NCI-H446 treated with DMSO at 0.1 percent for 48 hours (cell line): ENCODE measurements at places on chromosomes 16 and 17.

DNA sequence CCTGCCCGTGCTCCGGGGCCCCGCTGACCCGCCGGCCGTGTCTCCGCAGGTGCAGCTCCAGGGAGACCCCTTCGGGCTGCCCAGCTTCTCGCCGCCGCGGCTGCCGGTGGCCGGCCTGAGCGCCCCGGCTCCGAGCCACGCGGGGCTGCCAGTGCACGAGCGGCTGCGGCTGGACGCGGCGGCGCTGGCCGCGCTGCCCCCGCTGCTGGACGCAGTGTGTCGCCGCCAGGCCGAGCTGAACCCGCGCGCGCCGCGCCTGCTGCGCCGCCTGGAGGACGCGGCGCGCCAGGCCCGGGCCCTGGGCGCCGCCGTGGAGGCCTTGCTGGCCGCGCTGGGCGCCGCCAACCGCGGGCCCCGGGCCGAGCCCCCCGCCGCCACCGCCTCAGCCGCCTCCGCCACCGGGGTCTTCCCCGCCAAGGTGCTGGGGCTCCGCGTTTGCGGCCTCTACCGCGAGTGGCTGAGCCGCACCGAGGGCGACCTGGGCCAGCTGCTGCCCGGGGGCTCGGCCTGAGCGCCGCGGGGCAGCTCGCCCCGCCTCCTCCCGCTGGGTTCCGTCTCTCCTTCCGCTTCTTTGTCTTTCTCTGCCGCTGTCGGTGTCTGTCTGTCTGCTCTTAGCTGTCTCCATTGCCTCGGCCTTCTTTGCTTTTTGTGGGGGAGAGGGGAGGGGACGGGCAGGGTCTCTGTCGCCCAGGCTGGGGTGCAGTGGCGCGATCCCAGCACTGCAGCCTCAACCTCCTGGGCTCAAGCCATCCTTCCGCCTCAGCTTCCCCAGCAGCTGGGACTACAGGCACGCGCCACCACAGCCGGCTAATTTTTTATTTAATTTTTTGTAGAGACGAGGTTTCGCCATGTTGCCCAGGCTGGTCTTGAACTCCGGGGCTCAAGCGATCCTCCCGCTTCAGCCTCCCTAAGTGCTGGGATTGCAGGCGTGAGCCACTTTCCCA lies 5.9 kb downstream of the CTF1 start:
- no peak for DNase-seq

GRCh38 chr16:4494746-4495490 lies 18.7 kb downstream of the HMOX2 start:
- DNase-seq = no peak

- no peak for DNase-seq
These were observed 7.3 kb upstream of the RCVRN start for GRCh38 chr17:9912121-9913099.

GRCh38 chr17:8162233-8162996 lies at the start of gene VAMP2:
VAMP2 (minus strand) TSS chr17:8162948; CDS start chr17:8162879, 69 bp downstream.
- no peak for DNase-seq

GRCh38 chr16:50244504-50245416 lies 21.6 kb upstream of the ADCY7 start:
- no peak for DNase-seq

DNA sequence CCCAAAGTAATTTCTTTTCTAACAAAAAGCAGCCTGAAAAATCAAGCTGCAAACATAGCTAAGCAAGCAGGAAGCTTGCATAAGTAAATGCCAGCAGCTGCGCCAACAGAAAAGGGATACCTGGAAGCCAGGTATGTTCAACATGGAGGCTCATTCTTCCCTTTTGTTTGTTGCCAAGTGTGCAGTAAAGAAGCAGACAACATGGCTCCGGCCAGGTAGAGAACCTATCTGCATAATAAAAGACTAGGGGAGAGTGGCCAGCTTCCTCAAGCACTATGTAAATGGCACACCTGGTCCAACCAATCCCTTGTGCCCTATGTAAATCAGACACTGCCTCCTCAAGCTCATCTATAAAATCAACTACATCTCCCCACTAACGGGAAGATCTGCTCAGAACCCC lies 1407.0 kb downstream of the CDH11 start:
- no peak for DNase-seq

GRCh38 chr16:76577003-76577402 lies 299.8 kb downstream of the CNTNAP4 start:
- no peak for DNase-seq

DNA sequence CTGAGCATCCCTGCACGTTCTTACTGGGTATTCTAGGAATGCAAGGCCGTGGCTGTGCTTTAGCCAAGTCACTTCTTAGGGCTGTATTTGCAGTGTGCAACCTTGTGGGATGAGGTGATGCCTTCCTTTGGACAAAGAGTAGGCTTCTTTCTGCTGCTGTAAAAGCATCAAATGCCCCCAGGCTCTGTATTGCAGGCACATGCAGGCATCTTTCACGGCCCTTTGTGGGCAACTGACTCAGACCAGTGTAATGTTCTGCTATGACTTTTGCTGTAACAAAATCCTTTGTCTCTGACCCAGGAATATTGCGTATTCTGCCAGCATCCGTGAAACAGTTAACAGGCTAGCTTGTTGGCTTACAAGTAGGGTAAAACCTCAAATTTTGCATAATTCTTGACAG lies 30.9 kb upstream of the GCSH start:
- DNase-seq = no peak

DNA sequence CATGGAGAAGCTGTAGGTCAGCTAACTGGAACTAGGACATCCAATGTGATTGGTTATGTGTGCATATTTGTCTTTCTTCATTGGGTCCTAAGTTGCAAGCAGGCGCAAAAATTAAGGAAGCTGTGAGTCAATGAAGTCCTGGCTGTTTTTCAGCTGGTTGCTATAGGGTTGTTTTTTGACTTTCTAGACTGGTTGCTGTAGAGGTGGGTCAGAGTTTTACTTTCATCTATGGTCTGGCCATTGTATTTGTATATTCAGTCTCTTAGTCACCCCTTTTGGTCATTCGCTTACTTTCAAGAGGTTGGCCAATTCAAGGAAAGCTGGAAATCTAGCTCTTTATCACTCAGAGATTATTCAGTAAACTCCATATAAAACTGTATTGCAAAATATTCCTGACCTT lies 62.0 kb upstream of the AMZ2 start:
- no peak for DNase-seq

DNA sequence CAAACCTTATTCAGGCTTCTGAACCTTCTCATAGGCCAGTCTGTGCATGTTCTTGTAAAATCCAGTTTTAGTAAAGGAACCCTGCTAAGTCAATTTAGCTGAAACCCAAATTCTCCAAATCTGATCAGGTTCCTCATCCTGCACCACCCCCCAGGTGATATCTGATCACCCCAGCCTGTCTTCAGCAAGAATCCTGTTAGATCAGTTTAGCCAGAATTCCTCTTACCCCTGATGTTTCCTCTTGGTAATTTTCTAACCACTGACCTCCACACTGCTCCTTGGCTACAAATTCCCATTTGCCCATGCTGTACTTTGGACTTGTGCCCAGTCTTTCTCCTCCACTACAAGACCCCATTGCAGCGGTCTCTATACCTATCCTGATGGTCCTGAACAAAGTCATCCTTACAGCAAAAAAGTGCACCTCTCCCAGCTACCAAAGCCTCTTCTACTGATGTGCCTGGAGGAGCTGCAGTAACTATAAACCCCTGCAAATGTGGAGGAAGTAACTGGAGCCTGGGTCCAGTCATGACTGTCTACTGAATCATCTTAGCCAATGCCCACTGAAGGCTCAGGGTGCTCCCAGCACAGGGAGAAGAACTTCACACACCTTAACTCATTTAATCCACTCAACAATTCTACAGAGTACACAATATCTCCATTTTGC lies 23.8 kb downstream of the TEX14 start:
- DNase-seq = no peak

GRCh38 chr16:89686520-89687091 lies at the start of gene CDK10:
CDK10 (plus strand) TSS chr16:89686689; CDS start chr16:89686711, 22 bp downstream.
- DNase-seq = peak; percentile 56

GRCh38 chr17:80901319-80901718 lies 90.3 kb upstream of the CHMP6 start:
- DNase-seq = no peak

DNA sequence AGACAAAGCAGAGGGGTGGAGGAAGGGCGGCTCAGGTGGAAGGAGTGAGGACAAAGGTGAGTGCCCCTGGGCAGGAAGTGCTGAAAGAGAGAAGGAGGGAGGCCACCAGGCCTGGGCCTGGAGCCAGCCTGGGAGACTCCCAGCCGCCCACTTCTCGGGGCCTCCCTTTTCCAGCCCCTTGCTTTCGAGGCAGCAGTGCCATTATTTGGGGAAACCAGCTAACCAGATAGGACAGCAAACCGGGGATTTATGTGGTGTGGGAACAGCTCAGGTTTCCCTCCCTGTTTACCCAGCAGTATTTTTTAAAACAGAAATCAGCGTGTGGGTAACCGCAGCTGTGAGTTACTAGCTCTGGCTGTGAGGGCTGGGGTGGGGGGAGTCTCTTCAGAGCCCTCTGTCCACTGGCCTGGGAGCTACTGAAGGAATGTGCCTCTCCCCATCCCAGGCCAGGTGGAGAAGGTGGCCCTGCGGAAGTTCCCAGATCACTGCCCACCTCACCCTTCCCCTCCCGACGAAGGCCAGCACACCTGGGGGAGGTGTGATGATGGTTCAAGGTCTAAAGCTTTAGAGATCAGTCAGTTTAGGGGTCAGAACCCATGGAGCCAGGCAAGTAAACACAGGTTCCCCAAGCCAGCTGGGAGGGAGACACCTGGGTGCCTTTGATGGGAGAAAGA lies 8.4 kb upstream of the MEOX1 start:
- no peak for DNase-seq

DNA sequence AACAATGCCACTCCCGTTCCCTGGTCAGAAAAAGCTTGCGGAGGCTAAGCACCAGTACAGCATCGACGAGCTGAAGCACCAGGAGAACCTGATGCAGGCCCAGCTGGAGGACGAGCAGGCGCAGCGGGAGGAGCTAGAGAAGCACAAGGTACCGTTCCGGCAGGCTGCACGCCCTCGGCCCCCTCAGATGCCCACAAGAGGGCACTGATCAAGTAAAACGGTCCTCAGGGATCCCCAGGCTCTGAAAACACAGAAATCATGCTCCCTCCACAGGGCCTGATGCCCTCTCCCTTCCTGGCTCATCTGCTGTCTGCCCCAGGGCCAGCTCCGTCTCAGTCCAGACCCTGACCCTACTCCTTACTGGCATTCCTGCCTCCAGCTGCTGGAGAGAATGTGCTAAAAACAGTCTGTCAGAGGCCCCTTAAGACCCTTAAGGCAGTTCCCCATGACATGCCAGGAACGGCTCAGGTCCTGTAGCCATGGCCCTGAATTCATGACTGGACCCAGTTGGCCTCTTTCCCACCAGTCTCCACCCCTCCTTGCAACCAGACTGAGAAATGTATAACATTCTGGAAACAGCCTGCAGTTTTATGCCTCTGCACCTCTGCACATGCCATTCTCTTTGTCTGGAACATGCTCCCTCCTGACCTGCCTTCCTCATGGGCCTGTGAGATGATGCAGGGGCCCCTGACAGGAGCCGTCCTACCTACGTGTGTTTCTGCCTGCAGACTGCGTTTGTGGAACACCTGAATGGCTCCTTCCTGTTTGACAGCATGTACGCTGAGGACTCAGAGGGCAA lies 21.8 kb downstream of the DRC3 start:
- no peak for DNase-seq

DNA sequence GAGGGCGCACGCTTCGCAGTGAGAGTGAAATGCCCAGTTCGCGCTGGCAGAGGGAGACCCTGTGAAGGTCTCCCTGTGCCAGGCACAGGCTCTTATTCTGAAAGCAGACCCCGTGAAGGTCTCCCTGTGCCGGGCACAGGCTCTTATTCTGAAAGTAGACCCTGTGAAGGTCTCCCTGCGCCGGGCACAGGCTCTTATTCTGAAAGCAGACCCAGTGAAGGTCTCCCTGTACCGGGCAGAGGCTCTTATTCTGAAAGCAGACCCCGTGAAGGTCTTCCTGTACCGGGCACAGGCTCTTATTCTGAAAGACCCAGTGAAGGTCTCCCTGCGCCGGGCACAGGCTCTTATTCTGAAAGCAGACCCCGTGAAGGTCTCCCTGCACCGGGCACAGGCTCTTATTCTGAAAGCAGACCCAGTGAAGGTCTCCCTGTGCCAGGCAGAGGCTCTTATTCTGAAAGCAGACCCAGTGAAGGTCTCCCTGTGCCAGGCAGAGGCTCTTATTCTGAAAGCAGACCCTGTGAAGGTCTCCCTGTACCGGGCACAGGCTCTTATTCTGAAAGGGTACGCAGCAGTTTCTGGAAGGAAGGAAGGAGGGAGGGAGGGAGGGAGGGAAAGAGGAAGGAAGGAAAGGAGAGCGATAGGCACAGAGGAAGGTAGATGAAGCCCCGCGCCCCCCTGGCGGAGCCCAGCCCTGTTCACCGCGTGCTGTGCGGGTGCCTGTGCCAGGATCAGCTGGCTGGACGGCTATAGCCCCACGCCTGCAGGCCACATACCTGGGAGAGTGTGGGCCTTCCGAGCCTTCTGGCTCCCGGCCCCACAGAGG lies 55.3 kb downstream of the WDR45B start:
- DNase-seq = peak; percentile 87

GRCh38 chr16:50386139-50386538 lies 17.4 kb upstream of the BRD7 start:
- DNase-seq = peak; percentile 3

DNA sequence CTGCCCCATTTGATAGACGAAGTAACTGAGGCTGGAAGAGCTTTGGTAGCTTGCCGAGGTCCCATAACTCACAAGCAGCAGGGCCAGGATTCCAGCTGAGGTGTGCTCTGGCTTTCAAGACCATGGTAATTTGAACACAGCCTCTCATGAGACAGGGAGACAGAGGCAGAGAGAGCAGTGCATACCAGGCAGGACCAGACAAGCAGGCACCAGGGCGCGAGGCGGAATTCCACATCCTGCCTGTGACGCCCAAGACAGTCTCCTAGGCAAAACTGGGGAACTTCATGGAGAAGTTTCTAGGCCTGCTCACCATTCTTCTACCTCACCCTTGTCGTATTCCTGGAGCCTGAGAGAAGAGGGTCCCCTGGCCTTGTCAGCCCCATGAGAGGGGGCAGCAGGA lies 19.2 kb downstream of the SDK2 start:
- no peak for DNase-seq

- no peak for DNase-seq
These were observed 2.6 kb downstream of the HS3ST3A1 start for GRCh38 chr17:13599168-13599577.

- DNase-seq = no peak
These were observed 12.3 kb upstream of the SPAG9 start for GRCh38 chr17:51132964-51133319.

- DNase-seq = no peak
These were observed 197.2 kb downstream of the RGS9 start for GRCh38 chr17:65334406-65334805.

DNA sequence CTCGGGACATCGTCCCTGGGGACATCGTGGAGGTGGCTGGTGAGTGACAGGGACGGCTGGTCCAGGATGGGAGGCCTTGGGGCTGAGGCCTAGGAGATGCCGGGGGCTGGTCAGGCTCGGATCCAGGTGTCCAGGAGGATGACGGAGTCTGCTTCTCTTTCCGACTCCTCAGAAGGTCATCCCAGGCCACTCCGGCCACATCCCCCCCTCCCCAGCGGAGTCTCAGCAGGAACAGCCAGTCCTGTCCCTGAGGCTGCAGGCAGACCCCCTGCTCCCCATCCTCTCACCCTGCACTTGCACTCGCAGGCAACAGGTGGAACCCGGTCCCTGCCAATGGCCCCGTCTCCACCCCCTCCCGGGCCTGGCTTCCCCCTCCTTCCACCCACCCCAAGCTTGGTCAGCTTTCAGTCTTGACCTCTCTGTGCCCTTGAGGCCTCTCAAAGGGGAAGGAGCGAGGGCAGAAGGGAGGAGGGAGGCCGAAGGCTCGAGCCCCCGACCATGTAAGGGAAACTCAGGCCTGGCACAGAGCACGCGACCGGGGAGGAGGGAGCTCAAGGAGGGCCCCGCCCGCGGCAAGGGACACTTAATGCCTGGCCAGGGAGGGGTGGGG lies 4.4 kb downstream of the ATP2A1 start:
- no peak for DNase-seq
